ENCODE measurements at places on chromosomes 11 and 22.

DNA sequence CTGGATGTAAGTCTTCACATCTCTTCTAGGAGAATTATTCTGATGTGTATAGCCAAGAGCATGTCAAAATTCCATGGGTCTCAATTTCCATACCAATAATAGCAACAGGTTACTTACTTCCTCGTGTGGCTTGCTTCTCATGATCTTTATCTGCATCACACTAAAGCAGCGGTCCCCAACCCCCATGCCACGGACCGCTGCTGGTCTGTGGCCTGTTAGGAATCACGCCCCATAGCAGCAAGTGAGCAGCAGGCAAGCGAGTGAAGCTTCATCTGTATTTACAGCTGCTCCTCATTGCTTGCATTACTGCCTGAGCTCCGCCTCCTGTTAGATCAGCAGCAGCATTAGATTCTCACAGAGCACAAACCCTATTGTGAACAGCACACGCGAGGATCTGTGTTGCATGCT, 28.9 kb upstream of the SLC25A1 start:
- DNase-seq, result no peak

DNA sequence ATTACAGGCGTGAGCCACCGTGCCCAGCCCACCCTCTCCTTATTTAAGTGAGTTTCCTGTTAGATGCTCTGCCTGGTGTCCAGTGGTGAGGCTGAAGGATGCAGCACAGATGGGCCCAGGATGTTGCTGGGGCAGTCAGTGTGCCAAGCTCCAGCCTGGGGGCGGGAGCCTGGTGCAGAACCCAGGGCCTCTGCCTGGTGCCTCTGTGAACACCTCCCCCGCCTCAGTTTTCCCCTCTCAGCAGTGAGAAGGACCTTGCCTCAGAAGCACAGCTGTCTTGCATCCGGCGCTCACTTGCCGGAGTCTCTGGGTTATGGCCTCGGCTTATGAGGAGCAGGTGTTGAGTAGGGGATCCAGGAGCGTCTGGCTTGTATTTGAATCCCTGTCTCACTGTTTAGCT, 116.2 kb downstream of the KIAA1671 start:
- no peak for DNase-seq

GRCh38 chr22:40668611-40669411, 10.5 kb upstream of the MCHR1 start:
- peak; percentile 9 for DNase-seq

DNA sequence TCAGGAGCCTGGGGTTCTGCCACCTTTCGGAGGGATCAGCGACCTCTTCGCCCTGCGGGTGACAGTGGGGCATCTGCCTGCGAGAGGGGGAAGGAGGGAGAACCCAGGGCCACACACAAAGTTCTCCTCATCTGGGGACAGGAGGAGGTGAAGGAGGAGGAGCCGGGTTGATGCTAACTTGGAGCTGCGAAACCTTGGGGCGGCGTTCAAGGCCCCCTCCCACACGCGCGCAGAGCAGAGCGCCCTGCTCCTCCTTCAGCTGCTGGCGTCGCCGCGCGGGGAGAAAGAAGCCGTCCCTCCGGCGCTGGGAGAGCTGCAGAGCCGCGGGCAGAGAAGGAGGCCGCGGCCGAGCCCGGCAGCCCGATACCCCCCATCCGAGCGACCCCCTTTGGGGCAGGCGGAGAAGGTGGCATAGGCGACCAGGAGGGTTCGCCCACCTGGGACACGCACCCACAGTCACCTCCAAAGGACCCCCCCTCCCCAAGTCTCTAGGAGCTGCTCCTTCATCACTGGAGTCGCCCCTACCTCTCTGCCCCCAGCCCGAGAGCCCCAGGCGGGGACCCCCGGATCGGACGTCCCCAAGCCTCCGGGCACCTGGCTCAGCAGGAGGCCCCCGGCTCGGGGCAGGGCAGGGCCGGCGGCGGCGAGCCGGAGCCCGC, at the start of gene RASD2:
Gene RASD2, plus strand, starts transcription at position 237 of the 659 bp plus-strand sequence. CDS start 5,979 bp downstream, outside the sequence.
- no peak for DNase-seq

GRCh38 chr11:6727971-6728760, 43.6 kb downstream of the OR2AG2 start:
- no peak for DNase-seq

Measured in GF-D8 (cell line).